ENCODE measurements at places on chromosomes 13 and 19.
A peak's percentile ranks its signal among the peaks of the same experiment; 100 is the strongest.

GRCh38 chr13:32246468-32246867 lies 68.7 kb downstream of the ZAR1L start:
- peak; percentile 44 for DNase-seq

DNA sequence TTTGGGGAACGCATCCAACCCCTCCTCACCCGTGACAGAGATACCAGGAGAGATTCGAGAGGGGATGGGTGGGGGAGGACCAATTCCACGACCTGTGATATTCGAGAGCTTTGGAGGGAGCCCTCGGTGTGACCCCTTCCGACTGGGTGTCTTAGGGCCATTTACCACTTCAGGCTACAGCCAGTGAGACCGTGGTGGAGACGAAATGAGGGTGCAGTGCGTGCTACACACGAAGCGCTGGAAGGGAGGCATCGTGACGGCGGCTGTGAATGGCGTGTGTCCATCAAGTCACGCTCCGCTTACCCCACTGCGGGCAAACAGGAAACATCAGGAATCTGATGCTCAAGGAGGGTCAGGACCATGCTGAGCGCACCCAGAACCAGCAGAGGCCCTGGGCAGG lies 10.4 kb downstream of the CTU1 start:
- DNase-seq, result no peak

DNA sequence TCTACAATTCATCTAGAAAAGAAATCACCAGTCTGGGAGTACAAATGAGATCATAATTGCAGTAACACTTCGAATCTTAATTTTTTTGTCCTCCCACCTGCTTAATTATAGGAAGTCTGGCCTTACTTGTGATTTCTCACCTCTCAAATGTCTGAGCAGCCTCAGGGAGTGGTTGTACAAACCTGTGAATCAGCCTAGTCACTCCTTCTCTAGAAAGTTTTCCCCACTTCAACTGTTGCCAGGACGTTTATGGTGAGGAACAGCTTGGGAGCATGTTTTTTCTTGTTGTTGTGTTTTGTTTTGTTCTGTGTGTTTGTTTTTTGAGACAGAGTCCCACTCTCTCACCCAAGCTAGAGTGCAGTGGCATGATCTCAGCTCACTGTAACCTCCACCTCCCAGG lies 50.3 kb upstream of the CLDN10 start:
- DNase-seq, result no peak

DNA sequence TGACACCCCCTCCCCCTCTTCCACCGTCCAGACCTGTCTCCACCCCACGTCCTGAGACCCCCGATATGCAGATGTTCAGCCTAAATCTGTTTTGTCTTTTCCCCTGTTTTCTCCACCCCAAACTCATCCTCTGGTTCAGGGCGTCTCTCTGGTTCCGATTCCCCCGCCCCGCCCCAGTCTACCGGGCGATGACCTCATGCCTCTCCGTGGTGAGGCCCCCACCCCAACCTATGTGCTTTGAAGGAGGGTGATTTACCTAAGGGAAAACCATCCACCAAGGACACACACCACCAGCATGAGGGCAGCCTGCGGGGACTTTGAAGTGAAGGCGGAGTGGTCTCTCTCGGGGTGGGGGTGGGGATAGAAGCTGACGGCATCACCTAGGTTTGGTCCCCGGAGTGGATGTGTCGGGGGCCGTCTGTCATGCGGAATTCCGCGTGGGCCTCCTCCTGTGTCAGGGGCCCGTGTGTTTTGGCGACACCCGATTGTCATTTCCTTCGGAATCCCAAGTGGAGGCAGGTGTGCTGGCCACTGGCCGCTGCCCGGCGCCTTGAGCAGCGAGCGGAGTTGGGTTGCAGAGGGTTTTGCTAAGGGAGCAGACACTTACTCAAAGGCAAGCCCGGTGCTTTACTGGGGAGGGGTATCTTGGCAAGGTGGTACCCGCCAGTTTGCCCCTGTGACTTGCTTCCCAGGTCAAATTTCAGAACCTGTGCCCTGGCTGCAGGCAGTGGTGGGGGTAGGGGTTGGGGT lies 1.4 kb downstream of the FZR1 start:
- no peak for DNase-seq

- DNase-seq, result peak; percentile 100
Measured at GRCh38 chr19:51394050-51394836, 3.9 kb upstream of the C19orf84 start.

DNA sequence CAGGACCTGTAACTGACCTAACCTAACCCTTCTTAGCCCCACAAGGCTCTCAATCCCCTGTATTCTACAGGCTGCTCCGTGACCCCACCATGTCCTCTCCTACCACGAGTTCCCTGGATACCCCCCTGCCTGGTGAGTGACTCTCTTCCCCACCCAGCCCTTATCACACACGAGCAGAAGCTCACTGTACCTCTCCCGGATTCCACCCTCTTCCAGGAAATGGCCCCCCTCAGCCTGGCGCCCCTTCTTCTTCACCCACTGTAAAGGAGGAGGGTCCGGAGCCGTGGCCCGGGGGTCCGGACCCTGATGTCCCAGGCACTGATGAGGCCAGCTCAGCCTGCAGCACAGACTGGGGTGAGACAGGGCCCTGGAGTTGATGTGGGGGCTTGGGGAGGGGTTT lies 1.3 kb downstream of the NR1H2 start:
- DNase-seq, result no peak

GRCh38 chr19:40270362-40271089 lies 14.6 kb downstream of the AKT2 start:
- no peak for DNase-seq

DNA sequence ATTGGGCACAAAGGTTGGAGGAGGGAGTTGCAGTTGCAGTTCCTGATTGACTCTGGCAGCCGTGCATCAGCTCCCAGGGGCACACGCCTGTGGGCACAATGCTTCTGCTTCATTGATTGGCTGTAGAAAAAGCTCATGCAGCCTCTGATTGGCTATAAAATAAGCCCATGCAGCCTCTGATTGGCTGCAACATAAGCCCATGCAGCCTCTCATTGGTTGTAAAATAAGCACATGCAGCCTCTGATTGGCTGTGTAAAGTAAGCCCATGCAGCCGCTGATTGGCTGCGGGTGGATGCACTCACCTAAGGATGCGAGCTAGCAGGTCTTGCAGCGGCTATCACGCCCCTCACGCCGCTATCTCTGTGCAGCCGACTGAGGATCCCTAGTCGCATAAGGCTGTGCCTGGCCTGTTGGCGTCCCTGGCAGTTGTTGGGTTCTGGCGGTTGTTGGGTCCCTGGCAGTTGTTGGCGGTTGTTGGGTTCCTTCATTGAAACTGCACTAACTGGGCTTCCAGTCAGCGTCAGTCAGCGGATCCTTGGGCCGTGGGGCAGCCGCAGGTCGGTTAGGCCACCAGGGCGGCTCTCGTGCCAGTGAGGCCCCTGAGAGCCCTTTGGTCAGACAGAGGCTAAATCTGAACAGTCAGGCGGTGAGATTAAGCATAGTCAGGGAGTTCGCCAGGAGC lies at the start of gene SIGLECL1:
Gene SIGLECL1 (plus strand): TSS at position 295 of the 682 bp plus-strand sequence. CDS start 12,993 bp downstream, outside the sequence.
- no peak for DNase-seq
